ENCODE measurements at places on chromosomes 3 and 15. TPM values are rescaled to one million over a fixed set of nuclear protein-coding genes. Genes with fewer than 3 reads are reported as not detected.

ABCC5 gene
- 5.4 TPM for total RNA-seq

SUCNR1 gene
- not detected for total RNA-seq

FOXB1 gene
- not detected for total RNA-seq

SMAD3 gene
- total RNA-seq = 70.6 TPM

ELL3 gene
- 3.1 TPM for total RNA-seq

PLA2G4D gene
- not detected for total RNA-seq

GOLGA8S gene
- total RNA-seq = 0.07 TPM

KBTBD8 gene
- 4.0 TPM for total RNA-seq

MESP1 gene
- 1.1 TPM for total RNA-seq
